Progenitor cell of endocrine pancreas (in vitro differentiated cells): ENCODE measurements at places on chromosomes 11 and 22. TPM values are rescaled to one million over a fixed set of nuclear protein-coding genes. Genes with fewer than 3 reads are reported as not detected.

Gene OOSP2
- total RNA-seq: not detected in 2 replicates

- no peak for DNase-seq
These were observed 573.6 kb downstream of the INSC start for GRCh38 chr11:15688351-15688792.

Gene MIOX
- 0.69 and 0.98 TPM in 2 replicates for total RNA-seq

Gene APOL4
- not detected in 2 replicates for total RNA-seq

DNA sequence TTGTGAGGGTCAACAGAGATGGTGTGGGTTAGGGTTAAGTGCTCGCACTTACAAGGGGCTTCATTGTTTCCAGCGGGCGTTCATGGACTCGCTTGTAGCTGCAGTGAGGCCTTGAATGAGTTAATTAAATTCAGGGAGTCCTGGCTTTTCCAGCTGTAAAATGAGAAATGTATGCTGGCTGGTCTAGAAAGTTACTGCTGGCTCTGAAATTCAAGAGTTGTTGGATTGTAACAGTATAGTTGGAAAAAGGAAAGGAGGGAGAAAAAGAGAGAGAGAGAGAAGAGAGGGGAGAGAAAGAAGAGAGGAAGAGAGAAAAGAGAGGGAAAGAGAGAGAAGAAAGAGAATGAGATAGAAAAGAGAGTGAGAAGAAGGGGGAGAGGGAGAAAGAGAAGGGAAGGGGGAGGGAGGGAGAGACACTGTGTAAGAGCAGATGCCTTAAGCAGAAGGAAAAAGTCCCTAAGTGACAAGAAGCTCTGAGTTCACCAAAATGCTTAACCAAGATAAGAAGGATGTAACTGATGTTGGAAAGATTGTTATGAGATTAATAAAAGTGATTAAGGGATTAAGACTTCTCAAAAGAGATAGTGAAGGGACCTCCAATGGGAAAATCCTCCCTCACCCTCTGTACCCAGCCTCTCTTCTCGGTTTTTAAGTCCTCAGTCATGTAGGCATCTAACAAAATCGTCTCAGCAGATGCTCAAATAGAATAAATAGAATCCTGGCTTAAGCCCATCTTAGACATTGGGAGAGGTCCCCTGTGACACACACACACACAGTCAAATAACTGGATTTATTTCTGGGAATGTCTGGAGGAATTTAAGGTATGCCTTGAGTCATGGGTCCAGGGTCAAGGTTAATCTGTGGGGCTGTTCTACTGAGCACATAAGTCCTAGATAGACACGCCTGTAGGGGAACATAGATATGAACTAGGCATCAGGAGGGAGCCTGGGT lies 477.9 kb downstream of the MIAT start:
- no peak for DNase-seq

Gene SMIM35
- total RNA-seq: not detected in 2 replicates

GRCh38 chr11:27563641-27564040 lies 57.1 kb upstream of the LIN7C start:
- no peak for DNase-seq

- no peak for DNase-seq
These were observed 57.6 kb downstream of the SMIM38 start for GRCh38 chr11:69213316-69213715.

GRCh38 chr22:45314054-45314721 lies 4.5 kb downstream of the FAM118A start:
- DNase-seq: no peak

DNA sequence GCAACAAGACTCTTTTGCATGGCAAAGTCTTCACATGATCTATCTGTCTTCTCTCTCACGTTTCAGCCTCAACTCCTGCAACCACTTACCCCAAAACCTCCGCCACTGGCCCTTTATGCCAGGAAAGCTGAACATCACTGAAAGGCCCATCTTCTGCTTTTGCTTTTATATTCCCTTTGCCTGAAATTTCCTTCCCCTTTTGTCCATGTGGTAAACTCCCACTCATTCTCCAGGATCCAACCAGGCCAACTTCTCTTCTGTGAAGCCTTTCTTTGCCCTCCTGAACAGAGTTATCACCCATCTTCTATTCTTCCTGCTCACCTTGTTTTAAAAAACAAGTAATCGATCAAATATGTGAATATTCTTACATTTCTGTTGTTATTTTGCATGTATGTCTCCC lies 117.8 kb downstream of the WNT11 start:
- DNase-seq: no peak

DNA sequence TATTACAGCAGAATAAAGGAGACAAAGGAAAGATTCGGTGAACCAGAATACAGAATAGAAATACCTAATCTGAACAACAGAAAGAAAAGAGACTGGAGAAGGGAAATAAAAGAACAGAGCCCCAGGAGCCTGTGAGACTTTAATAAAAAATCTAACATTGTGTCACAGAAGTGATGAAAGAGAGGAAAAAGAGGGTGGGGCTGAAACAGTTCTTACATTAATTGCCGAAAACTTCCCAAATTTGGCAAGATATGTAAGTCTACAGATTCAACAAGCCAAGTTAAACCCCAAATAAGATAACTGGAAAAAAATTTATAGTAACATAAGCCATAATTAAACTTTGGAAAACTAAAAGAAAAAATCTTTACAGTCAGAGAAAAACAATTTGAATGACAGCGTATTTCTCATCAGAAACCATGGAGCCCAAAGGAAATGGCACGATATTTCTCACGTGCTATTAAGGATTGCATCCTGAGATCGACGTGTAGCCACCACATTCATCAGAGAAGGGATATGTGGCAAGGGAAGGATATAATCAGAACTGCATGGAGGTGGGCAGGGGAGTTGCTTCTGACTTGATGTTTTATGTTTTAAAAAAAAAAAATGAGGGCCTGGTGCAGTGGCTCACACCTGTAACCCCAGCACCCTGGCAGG lies 73.9 kb downstream of the SGSM3 start:
- DNase-seq: no peak

Gene FOLR2
- not detected in 2 replicates for total RNA-seq

Gene DBX1
- not detected in 2 replicates for total RNA-seq

DNA sequence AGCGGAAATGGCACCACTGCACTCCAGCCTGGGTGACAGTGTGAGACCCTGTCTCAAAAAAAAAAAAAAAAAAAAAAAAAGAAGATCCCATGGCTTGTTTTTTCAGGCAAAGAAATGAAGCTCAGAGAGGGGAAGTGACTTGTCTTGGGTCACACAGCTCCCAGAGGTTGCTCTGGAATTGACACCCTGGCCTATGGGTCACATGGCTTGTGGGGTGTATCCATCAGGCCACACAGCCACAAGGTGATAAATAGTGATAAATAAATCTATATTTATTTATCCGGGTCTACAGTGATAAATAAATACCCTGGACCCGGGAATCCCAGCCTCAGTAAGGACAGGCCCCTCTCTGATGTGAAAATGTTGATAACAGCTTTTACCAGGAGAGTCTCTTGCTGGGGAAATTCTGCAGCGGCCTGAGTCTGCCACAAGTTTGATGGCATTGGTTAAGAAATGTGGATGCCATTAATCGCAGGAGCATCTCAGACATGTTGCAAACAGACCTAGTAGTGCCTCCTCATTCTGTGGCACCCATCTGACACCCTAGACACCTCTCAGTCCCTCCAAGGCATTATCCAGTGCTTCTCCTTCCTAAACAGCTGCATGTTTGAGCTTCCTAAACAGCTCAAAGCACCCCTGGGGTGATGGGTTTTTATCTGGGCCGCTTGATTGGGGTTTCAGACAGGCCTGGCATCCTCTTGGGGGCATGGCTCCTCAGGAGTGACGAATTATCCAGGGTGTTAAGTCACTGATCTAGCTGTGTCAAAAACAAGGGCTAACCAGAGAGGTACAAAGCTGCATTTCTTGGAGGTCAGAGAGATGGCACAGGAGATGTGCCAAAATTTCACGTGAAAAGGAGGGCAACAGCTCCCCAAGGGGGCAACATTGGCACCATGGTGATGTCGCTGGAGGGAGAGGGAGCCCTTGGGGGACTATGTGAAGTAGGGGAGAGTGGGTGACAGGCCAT lies 1.9 kb upstream of the EMID1 start:
- DNase-seq: no peak

Gene EMID1
- 18.9 and 20.6 TPM in 2 replicates for total RNA-seq

Gene JHY
- total RNA-seq: 3.5 and 5.3 TPM in 2 replicates
